Prostate gland (tissue), 2 donors: ENCODE measurements at places on chromosomes 16 and 17. TPM values are rescaled to one million over a fixed set of nuclear protein-coding genes. Genes with fewer than 3 reads are reported as not detected.

DNA sequence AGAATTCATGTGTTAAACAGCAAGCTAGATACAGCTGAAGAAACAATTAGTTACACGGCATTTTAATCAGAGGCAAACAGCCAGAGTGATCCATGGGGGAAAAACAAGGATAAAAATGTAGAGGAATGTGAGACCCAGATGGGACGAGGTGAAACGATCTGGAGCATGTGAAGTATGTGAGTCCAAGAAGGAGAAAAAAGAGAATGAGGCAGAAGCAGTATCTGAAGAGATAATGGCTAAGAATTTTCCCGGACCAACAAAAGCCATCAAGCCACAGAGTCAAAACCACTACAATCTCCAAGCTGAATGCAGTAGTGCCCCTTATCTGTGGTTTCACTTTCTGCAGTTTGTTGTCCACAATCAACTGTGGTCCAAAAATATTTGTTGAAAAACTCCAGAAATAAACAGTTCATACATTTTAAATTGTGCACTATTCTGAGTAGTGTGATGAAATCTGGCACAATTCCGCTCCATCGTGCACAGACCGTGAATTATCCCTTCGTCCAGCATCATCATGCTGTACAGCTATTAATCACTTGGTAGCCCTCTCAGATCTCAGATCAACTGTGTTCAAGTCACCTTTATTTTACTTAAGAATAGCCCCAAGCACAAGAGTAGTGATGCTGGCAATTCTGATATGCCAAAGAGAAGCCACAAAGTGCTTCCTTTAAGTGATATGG lies 18.8 kb downstream of the MYH10 start:
- DNase-seq: no peak

DNA sequence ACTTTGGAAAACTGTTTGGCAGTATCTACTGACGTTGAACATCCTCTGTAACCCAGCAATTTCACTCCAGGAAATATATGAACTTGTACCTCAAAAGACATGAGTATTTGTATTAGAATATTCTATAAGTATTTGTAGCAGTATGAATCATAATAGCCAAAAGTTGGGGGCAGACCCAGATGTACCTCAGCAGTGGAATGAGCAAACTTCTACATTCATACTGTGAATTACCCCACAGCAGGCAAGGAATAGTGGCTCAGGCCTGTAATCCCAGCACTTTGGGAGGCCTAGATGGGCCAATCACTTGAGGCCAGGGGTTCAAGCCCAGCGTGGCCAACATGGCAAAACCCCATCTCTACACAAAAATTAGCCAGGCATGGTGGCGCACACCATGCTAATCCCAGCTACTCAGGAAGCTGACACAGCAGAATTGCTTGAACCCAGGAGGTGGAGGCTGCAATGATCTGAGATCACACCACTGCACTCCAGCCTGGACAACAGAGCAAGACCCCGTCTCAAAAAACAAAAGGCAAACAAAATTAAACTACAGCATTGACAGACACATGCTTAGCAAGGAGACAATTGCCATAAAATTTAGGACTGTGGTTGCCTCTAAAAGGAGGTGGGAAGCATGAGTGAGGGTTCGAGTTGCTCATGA lies 11.2 kb upstream of the HELZ start:
- DNase-seq: no peak

DNA sequence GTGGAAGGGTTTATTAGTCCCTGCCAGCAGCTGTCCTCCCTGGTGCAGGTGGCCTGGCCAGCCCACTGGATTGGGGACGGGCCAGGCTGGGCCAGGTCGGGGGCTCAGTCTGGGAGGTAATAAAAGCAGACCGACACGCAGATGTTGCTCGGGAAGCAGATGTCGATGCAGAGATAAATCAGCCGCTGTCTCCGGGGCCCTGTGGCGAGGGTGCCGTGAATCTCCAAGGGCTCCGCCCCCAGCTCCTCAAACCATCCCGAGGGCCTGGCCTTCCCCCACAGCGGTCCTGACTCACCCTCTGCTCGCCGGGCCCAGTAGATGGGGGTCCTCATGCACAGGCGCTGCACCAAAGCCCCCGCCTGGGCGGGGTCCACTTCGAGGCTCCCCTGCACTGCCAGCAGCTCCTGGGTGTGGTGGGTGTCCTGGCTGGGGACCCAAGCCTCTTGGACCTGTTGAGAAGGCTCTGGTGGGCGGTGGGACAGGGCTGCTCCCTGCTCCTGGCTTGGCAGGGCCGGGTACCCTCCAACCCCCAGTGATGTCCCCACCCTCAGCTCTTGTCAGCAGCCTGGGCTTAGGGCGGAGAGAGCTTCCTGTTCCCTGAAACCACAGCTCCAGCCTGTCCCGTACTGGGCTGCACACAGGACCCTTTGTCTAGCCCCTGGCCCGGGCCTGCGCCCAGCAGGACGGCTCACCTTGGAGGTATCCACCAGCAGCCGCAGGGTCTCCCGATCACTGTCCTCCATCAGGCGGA lies 1.2 kb downstream of the BRICD5 start:
- DNase-seq: no peak

DNA sequence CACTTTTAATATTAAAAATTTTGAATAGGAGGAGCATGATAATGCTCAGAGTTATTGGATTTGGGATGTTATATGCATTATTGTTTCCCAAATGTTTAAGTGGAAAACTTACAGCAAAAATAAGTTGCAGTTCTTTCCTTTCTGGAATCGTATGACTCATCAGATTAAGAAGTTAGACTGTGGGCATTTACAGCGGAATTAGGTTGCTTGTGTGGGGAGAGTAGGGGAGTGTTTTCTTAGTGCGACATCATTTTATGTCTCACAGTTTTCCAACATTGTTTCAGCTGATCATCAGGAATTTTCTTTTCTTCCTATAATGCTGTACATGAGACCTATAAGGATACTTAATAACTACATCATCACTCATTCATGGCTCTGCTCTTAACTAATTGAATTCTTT lies 1631.8 kb downstream of the CDH8 start:
- DNase-seq: no peak

Gene HEATR9
- total RNA-seq: not detected

GRCh38 chr17:31318298-31318801 lies 3.1 kb downstream of the EVI2A start:
- no peak for DNase-seq

DNA sequence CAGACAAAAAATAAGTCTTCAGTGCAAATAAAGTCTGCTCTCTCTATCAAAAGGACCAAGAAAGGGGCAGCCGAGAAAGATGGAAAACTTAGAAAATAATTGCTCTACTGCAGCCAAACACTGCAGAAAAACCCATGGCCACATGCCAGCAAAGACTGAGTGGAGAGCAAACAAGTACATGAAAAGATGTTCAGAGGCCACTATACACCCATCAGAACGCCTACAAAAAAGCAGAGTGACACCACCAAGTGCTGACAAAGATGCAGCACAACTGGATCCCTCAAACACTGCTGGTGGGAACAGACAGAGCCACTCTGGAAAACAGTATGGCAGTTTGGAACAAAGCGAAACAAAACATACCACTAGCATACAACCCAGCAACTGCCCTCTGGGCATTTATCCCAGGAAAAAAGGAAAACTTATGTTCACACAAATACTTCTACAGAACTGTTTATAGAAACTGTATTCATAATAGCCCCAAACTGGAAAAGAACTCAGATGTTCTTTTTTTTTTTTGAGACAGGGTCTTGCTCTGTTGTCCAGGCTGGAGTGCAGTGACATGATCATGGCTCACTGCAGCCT lies 36.7 kb downstream of the KIAA0753 start:
- peak; percentile 22 for DNase-seq

GRCh38 chr17:74972107-74972972 lies at the start of gene HID1:
TSS of gene HID1 (minus strand) at chr17:74972759. CDS start at chr17:74972656, 103 bp downstream.
- DNase-seq: peak; percentile 70

DNA sequence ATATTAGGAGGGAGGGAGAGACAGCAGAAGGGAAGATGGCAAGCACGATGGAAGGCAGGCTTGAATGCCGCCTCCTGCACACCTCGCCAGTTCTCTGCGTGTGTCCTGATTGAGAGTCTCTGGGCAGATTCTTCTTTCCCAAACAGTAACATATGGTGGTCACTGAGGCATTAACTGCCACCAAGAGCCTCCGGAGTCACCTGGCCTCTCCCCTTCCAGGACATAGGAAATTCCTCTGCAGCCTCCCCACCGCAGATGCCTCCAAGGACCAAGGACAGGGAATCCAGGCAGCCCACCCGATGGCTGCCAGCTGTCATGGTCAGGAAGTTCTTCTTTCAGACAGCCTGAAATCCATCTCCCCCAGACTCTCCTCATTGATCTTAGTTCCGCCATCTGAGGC lies 149.3 kb downstream of the ENGASE start:
- DNase-seq: no peak

DNA sequence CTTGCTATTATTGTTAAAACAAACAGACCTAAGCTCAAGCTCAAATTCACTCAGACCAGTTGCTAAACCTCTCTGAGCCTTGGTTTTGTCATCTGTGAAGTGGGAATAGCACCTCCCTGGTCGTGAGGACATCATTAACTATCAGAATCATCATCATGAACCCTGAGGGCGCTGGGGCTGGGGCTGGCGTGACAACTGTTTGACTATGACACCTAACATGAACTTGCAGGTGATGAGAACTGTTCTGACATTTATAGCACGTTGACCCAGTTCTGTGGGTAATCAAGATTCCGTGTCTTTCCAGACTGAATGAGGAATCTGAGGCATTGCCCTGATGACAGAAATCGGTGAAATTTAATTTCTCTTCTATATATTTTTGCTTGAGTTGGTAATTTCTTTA lies 71.3 kb upstream of the CDH5 start:
- no peak for DNase-seq

DNA sequence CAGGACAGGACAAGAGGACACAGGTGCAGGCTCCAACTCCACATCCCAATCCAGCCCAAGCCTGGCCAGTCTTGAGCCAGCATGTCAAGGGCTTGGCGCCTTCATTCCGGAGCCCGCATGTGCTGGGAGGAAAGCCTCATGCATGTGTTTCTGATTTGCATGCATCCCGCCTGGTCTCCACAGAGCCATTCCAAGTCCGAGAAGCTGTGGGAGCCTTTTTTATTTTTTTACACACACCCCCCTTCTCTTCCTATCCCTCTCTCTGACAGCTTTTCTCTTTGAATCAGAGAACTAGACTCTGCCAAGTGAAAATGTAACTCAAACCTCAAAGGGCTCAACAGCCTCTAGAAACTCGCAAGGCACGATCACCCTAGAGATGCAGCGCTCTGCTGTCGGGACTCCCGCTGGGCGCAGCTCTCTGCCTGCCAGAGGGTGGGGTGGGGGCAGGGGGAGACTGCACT lies 45.1 kb downstream of the NOG start:
- no peak for DNase-seq

GRCh38 chr16:84220851-84221250 lies 19.0 kb downstream of the KCNG4 start:
- no peak for DNase-seq

GRCh38 chr17:74353446-74354060 lies 8.1 kb downstream of the BTBD17 start:
- no peak for DNase-seq

Gene MYH1
- 0.06 TPM for total RNA-seq

Gene FNDC8
- total RNA-seq: 4.6 TPM

DNA sequence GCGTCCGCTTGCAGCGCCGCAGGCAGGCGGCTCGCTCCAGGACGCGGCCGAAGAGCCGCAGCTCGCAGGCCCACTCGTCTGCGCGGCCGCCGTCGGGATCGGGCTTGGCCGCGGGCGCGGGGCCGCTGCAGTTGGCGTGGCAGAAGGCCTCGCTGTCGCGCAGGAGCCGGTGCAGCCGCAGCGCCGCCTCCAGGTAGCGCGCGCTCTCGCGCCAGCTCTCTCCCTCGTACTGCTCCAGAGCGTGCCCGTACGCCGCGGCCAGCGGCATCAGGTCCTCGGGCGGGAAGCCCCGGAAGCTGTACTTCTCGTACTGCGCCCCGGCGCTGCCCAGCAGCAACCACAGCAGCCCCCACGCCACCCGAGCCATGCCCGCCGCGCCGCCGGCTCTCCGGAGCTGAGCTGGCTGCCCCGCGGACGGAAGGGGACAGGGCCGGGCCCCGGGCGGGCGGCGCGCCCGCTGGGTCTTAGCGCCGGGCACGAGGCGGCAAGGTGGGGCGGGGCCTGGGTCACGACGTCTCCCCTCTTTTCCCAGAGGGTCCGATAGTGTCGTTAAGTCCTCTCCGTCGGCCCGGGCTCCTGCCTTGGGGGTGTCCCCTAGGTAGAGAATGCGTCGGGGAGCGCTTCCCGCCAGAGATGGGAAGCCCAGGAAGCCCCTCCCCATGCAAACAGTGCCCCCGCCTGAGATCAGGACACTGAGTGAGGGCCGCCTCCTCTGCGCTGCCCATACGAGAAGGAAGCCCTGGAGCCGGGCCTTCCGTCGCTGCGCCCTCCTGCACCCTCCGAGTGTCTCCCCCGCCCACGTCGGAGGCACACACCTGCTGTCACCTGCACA lies at the start of gene P3H4:
TSS of gene P3H4 (minus strand) at position 401 of the 832 bp plus-strand sequence. CDS start at position 367, 34 bp downstream.
- peak; percentile 79 for DNase-seq

Gene OR1A1
- not detected for total RNA-seq

Gene PIGQ
- 85.8 TPM for total RNA-seq

Gene P3H4
- 15.8 TPM for total RNA-seq

DNA sequence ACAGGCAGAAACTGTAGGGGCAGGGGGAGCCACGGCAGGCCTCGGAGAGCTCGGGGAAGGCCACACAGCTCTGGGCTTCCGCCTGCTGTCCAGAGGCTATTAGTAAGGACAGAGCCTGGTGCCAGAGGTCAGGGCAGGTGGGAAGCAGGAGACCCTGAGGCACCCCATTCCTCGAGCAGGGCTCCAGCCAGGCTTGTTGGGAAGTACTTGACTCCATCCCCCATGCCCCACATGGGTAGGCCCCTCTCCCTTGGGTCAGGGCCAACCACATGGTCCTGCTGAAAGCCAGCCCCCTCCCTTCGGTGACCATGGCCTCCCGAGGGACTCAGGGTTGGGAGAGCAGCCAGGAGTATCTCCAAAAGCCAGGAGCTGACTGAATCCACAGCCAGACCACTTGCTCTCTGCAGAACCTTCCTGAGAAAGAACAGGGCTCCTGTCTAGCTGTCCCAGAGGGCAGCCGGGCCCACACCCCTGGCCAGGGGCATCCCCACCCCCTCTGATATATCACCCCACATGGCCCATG lies 17.4 kb upstream of the MPRIP start:
- DNase-seq: no peak

DNA sequence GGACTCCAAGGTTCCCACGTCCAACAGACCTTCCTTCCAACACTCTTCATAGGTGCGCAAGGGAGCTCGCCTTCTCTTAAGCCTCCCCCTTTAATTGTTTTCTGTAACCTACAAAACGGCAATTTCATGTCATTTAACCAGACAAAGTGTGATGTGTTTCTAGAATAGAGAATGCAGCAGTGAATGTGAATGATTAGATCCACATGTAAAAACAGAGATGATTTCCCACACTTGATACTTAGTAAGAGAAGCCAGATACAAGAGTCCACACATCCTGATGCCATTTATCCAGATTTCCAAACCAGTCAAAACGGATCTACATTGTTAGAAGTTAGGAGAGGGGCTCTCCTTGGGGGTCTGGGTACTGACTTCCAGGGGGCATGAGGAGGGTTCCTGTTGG lies 89.3 kb downstream of the IRF8 start:
- no peak for DNase-seq

Gene PIK3R5
- total RNA-seq: 3.2 TPM

- no peak for DNase-seq
Observed at GRCh38 chr17:77717941-77718668, 240.4 kb upstream of the TNRC6C start.

- peak; percentile 58 for DNase-seq
Observed at GRCh38 chr17:37490638-37491614, 1.2 kb downstream of the DUSP14 start.

- DNase-seq: no peak
Observed at GRCh38 chr16:15835136-15835878, 21.5 kb downstream of the MYH11 start.

- no peak for DNase-seq
Observed at GRCh38 chr17:41439375-41439774, 1.4 kb downstream of the KRT38 start.

Gene TMC7
- total RNA-seq: 2.9 TPM
